ENCODE measurements at places on chromosomes 5 and 9.

- no peak for DNase-seq
These were observed 346.7 kb downstream of the PLK2 start for GRCh38 chr5:58113172-58113571.

DNA sequence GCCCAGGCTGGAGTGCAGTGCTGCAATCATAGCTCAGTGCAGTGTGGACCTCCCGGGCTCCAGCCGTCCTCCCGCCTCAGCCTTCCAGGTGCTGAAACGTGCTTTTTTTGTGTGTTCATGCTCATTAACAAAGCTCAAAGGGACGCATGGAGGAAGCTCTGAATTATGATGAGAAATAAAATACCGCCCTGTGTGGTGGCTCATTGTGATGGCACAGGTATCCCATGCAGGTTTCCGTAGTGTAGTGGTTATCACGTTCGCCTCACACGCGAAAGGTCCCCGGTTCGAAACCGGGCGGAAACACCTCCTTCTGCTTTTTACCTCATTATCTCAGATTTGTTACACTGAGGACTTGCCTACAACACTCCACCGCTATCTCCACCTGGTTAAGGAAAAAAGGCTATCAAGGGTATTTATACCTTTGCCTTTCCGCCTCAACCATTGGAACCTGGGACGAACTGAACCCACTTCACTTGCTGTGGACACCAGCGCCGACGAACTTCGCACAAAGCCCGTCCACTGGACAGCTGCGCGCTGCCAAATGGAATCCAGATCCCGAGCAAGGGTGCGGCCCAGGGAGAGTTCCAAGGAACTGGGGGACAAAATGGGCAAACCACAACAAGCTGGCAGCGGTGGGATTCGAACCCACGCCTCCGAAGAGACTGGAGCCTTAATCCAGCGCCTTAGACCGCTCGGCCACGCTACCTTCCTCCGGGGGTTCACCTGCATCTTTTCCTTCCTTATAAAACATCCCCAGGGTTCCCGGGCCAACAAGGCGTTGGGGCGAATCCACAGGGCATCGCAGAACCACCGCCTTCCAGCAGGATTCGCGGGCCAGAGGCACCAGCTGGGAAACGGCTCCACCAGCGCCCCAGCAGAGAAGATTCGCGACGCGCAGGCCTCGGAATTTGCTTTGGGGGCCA, 26.3 kb downstream of the OR2V2 start:
- no peak for DNase-seq

DNA sequence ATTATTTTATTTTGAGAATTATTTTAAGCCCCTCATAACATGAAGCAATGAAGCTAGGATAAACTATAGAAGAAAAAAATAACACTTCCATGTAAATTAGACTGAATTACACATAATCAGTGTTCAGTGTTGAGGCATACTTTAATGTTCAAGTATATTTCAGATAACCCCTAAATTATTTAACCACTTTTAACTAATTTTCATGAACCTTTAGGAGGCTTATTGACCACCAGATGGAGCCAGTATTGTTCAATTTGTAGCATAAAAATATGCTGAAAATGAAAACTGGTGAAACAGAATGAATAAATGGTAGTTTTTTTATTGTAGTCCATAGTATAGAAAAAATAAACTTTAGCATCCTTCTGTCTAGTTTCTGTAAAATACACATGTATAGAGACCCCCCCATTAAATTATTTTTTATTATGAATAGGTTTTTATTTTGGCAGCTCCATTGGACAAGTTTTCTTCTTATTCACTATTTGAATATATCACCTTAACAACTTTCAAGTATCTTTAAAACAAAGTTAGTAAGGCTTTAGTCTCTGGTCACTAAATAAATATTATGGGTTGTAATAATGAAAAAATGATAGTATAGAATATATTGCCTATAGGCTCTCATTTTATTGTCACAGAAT, 190.1 kb downstream of the CWC27 start:
- DNase-seq, result peak; percentile 75

DNA sequence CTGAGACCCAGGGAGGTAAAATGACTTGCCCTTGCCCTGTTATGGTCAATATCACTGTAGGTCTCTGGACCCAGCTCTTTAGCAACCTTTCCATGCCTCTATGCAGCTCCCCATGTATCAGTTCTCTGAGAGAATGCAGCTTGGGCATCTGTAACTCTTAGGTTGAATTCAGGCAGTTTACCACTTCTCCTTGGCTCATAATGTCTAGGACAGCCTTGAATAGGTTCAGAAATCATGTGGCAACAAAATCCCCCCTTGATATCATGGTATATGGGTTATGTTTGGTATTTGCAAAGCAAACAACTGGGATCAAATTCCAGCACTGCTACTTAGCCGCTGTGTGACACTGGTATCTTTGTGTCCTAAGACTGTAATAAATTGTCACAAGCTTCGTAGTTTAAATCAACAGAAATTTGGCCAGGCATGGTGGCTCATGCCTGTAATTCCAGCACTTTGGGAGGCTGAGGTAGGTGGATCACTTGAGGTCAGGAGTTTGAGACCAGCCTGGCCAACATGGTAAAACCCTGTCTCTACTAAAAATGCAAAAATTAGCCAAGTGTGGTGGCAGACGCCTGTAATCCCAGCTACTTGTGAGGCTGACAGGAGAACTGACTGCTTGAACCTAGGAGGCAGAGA, 10.7 kb upstream of the SUB1 start:
- DNase-seq, result no peak

- DNase-seq, result no peak
These were observed 206.1 kb downstream of the PRELID2 start for GRCh38 chr5:145629047-145629446.

GRCh38 chr9:134215699-134216448, 51.5 kb upstream of the RNU6ATAC start:
- no peak for DNase-seq

Data from fibroblast of the aortic adventitia (primary cell).